ENCODE measurements at places on chromosomes 5 and 9.

DNA sequence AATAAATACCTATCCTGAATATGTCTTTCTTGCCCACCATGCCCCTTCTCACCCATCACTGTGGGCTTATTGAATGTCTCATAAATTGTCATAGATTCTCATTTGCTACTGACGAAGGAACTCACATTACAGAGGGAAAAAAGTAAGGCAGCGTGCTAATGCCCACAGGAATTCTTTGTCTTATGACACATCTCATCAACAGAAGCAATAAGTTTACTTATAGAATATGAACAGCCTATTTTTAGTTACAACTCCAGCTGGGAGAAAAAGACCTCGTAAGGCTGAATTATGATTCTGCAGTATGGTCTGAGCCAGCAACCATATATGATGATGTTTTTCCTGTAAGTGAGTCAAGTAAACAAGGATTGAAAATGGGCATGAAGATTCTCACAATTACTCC is 22.4 kb upstream of the ATG10 start:
- DNase-seq = no peak

DNA sequence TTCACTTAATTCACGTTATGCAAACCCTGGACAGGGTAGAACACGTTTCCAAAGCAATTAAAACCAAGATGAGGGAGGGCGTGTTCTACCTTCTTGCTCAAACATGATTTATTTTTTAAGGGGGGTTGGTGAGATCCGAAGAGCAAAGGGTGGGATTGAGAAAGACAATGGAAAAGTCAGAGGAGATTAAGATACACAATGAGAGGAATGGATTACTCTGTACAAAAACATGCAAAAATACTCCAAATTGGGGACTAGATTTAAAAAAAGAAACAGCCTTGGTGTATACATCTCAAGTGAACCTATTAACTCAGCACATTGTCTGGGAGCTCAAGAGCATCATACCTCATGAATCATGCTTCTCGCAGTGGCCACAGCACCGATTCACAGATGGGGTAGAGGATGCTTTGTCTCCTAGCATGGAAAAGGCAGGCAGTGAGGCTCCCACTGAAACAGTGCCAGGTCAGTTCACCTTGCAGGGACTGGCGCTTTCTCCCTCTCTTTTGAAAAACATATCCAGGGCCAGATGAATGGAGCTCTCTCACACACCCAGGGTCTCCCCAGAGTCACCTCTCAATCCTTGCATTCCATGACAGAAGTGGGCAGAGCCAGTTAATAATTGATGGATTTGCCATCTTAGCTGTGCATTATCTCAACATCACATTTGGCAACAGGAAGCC is 459.7 kb downstream of the BNC2 start:
- no peak for DNase-seq

DNA sequence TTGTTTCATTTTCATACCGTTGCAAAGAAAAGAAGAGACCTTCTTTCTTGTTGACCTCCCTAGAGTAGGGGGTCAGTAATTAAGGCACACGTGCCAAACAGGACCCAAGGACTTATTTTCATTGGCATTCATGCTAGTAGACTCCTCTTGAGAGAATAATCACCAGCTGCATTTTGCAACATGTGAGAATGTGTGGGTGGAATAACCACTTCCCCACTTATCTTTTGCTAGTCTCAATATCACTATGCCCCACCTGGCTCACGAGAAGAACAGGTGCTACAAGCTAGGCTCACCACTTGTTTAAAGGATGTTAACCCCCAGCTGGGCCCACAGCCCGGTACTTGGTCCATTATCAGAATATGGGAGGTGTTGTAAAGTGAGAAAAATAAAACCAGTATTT is 460.7 kb upstream of the MEF2C start:
- no peak for DNase-seq

DNA sequence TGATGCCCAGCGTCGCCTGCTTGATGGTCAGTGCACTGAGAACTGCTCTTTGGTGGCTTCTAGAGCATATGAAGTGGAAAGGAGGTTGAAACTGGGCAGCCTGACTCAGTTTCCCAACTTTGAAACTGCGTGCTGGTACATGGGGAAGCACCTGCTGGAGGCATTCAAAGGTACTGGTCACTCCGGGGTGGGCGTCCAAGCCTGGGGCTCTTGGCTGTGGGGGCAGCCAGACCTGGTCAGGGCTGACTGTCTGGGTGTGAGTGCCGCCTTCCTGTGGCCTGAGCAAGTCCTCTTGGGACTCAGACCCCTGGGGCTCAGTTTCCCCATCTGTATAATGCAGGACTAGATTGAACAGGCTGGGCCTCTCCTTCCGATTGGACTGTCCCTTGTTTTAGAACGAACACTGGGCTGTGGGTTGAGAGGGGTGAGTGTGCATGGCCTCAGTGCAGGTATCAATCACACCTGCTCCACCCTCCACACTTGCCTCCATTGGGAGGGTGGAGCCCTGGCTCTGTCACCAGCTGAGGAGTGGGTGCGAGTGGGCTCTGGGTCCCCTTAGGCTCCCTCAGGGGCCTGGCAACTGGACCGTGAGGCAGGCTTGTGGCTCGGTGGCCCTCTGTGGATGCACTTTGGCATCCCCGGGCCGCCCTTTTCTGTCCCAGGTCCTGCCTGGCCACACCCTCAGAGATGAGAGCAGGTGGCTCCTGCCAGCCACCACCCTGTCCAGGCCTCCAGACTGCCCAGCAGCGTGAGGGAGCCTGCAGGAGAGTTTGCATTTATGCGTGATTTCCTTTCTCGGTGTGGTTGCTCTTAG is 80.2 kb downstream of the PHF2 start:
- DNase-seq = peak; percentile 71

DNA sequence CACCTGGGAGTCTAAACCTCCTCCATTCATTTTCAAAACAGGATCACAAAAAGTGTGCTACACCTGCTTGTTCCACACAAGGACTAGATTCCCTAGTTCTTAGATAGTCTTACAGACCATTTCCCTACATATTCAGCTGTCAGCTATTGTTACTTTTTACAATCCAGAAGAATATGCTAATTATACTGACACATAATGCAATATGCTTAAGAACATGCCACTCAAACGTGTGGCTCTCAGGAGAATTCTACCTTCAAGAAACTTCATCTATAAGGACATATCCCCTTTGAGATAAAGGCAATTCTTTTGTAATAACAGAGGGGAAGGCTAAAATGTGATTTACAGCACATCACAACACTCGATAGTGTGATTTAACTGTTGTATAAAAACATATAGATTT is 456.1 kb upstream of the ARRDC3 start:
- DNase-seq = no peak

DNA sequence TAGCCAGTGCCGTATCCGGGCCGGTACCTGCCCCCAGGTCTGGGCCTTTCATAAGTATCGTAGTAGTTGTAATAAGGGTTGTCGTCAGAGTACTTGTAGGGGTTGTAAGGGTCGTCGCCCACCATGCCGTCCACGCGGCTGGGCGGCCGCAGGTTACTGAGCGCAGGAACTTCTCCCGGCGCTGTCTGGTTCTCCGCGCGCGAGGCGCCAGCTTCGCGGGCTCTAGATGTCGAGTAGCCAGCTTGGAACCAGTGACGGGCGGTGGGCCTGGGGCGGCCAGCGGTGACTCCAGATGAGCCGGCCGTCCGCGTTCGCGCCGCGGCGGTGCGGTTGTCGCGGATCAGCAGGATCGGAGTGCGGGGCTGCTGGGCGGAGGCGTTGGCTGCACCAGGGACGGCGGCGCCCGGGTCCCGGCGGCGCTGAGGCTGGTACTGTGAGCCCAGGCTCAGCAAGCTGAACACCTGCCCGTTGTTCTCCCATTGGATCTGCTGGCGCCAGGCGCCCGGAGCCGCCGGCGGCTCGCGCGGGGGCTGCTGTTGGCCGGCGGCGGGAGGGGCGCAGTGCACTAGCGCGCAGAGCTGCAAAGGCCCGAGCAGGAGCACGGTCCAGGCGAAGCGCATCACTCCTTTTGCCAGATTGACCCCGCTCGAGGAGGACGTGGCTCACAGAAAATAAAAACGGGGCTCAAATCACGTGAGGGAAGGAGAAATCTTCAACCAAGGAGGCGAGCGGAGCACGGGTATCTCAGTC is 518 bp downstream of the LOX start:
- DNase-seq = peak; percentile 83

DNA sequence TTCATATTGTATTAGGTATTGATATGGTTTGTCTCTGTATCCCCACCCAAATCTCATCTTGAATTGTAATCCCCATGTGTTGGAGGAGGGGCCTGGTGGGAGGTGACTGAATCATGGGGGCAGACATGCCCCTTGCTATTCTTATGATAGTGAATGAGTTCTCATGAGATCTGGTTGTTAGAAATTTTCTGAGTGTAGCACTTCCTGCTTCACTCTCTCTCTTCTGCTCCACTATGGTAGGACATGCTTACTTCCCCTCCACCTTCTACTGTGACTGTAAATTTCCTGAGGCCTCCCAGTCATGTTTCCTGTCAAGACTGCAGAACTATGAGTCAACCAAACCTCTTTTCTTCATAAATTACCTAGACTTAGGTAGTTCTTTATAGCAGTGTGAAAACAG is 187.4 kb upstream of the SLC24A2 start:
- DNase-seq = no peak

- DNase-seq = no peak
Measured at GRCh38 chr5:92678640-92679039, 902.4 kb downstream of the NR2F1-AS1 start.

GRCh38 chr5:82873452-82873851 is 203.7 kb downstream of the TMEM167A start:
- DNase-seq = no peak

DNA sequence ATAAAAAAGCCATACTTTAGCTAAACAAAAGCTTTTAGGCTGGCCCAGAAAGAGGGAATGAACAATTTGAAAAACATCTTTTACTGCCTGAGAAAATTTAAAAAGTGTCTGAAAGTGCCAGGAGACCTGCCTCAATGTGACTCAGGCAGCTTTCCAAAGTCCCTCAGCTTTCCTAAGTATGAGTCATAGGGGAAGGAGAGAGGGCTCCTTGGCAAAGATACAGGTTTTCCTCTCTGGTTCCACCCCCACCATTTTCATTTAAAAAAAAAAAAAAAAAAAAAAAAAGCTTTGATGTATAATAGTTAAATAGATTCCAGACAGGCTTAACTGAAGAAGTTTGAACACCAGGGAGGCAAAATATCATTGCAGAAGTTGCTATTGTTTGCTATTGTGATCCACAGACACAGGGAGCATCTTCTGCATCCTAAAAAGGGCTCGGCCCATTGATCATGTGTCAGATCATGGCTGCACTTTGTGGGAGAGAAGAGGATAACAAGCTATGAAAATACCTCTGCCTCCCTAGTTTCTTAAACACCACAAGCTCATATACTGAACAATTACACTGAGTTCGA is 71.5 kb downstream of the MRPS27 start:
- DNase-seq = peak; percentile 64
